ENCODE measurements at places on chromosomes 11 and 22.

- no peak for DNase-seq
Observed at GRCh38 chr22:19579880-19580279, 55.7 kb upstream of the CLDN5 start.

GRCh38 chr11:130426837-130427341 lies 1.5 kb downstream of the ADAMTS8 start:
- DNase-seq: no peak

DNA sequence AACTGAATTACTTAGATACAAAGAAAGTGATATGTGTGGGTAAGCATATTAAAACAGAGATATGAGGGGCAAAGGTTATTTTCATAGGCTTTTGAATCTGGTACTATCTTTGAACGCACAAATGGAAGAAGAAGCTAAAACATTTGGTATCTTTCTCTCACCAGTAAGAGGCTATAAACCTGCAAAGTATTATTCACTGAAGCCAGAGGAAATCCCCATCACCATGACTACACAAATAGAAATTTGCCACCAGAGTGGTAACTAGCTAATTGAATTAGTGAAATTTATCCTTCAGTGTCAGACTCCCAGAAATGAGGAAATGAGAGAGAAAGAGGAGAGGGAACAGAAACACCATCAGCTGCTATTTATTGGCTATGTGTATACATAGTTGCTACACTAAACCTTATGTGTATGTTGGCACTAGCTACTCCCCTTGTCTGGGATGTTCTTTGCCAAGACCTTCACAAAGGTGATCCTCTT lies 503.4 kb downstream of the DLG2 start:
- DNase-seq: peak; percentile 41

- DNase-seq: peak; percentile 81
Observed at GRCh38 chr11:34585735-34586487, 35.0 kb upstream of the EHF start.

DNA sequence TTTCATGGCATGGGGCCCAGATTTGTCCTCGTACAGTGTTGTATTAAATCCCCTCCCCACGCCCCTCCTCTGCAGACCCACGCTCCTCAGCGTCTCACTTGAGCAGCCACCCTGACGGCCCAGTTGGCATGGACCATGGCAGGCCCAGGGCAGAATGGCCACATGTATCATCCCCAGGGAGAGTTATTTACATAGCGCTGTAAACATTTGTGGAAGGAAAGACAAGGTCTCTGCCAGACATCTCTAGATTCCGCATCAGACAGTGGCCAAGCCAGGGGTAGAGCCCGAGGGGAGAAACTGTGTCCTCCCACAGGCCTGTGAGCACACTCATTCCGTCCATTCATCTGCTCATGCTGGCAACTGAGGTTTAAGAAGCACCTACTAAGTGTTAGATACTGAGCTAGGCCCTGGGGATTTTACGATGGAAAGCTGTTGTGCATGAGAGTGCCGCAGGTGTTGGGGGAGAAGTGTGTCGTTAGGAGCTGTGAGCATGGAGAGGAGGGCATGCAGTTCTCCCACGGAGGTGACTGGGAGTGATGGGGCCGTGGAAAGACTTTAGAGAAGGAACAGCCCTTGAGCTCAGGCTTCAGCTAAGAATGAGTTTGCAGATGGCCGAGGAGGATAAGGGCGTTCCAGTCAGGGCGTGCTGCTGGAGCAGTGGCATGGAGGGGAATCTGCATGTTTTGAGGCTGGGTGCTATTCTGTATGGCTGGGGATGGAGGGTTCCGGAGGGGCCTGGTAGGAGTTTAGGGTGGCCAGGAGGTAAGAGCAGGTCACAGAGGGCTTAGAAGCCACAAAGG lies 94.9 kb downstream of the GRIK4 start:
- DNase-seq: no peak
